ENCODE measurements at places on chromosomes 5 and 9.

DNA sequence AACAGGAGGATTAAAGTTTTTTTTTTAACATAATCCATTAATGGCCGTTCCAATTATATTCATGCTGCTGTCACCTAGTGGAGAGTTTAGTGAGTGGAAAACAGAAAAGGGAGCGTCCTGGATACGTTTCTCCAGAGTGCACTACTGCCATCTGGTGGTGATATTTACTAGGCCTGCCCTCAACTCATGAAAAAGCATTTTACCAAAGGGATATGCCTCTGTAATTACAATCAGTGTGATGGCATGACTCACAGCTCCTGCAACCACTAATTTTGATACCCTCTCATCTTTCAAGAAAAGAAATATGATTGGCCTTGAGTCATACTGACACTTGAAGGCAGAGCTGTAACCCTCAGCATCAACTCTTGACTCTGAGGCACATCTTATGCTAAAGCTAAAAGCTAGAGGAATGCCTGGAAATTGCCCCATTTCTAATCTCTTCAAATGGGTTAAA, 20.1 kb downstream of the MINAR2 start:
- DNase-seq = peak; percentile 23

GRCh38 chr9:123518338-123518737, 162.3 kb downstream of the CRB2 start:
- no peak for DNase-seq

DNA sequence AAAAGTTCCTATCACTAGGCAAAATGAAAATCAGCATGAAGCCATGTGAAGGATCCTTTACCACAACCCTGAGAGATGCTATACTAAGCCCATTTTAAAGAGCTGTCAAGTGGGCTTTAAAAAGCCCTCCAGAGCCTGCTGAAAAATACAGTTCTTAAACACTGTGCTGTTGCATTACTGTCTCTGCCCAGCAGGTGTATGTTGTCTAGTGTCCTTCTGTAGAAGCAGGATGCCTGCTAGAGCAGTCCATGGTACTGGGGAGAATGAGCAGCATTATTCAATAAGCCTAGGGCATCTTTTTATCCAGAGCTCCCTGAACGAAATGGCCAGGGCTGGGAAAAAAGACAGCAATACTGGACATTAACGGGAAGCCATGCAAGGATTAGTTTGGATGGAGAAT, 126.2 kb upstream of the PLCXD3 start:
- peak; percentile 54 for DNase-seq

- no peak for DNase-seq
These were observed 134.2 kb upstream of the MARCHF11 start for GRCh38 chr5:16313761-16314160.

DNA sequence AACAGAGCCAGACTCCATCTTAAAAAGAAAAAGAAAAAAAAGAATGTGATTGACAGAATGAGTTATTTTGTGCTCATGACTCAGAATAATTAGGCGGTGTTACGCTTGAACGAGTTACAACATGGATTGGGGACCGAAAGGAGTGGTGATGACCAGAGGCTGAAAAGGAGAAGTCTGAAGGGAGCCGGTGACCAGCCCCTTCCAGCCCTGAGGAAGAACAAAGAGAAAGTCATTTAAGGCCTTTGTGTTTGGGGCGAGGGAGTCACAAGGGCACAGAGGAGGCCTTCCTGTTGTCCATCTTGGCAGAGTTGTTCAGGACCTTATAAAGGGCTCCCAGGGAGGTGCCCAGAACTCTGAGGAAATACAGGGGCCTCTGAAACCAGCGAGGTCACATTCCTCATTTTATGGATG, 131.6 kb downstream of the GOLPH3 start:
- DNase-seq = no peak

- DNase-seq = no peak
These were observed 498.8 kb upstream of the CDH18 start for GRCh38 chr5:20486826-20487225.

DNA sequence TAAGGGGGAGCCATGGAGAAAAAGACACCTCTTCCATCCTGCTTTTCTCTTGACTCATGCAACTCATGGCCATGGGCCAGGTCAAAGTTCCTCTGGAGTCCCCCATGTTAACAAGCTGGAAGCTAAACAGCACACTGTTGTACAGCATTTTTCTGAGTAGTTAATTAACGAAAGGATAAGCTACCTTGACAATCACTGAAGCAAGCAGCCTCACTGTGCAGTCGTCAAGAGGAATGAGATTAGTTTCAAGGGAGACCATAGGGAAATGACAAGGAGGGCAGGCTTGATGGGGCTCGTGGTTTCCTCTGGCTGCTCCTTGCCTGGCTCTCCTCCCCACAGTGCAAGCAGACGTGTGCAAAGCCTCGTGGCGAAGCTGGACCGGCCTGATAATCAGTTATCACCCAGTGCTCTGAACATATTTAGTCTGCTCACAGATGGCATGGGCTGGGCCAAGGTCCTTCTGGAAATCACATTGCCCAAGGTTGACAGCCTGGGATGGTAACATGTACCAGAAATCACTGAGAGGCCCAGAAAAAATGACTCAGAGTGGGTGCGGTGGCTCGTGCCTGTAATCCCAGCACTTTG, 209.5 kb downstream of the SLIT3 start:
- DNase-seq = no peak

DNA sequence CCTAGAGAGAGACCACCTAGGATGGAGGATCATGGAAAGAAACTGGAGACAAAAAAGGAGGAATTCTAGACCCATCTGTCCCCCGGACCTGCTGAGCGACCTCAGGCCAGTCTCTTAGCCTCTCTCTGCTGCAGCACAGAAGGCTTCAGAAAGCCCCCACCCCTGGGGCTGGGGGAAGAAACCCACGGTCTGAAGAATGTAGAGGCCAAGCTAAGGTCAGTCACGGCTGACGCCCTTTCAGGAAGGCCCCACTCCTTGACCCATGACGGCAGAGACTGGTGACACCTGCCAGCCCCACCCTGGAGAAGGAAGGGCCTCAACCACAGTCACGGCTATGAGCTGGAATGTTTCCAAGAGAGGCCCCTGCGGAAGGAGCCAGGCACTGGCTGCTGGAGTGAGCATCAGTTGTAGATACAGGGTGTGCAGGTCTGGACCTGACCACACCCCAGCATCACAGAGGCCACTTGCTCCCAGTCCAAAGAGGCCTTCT, 120.5 kb upstream of the BOD1 start:
- DNase-seq = no peak

DNA sequence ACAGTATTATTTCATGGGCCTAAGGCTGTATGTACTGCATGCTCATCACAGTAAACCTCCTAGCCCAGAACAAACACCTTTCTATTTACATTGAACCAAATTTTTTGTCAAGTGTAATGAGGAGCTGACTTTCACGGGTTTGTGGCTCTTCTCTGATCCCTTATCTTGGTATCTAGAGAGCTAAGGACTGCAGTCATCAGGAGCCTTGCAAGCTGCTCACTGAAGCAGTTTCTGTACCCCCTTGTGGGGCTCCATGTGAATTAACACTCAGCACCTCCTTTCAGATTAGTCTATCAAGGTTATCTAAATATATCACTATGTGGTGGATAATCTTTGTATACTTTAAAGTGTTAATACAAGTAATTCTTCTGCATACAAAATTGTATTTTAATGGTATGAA, 108.2 kb downstream of the AUH start:
- DNase-seq = no peak

- no peak for DNase-seq
These were observed 116.7 kb downstream of the GOLPH3 start for GRCh38 chr5:32057187-32058096.

Measured in NCI-H524 treated with DMSO at 0.1 percent for 48 hours (cell line).